ENCODE measurements at places on chromosomes 3 and 15.

GRCh38 chr3:157775446-157775845 lies 272.2 kb upstream of the VEPH1 start:
- no peak for DNase-seq

GRCh38 chr3:150725548-150725947 lies 21.8 kb upstream of the ERICH6 start:
- no peak for DNase-seq

- no peak for DNase-seq
Measured at GRCh38 chr15:28980709-28981350, 95.1 kb downstream of the APBA2 start.

DNA sequence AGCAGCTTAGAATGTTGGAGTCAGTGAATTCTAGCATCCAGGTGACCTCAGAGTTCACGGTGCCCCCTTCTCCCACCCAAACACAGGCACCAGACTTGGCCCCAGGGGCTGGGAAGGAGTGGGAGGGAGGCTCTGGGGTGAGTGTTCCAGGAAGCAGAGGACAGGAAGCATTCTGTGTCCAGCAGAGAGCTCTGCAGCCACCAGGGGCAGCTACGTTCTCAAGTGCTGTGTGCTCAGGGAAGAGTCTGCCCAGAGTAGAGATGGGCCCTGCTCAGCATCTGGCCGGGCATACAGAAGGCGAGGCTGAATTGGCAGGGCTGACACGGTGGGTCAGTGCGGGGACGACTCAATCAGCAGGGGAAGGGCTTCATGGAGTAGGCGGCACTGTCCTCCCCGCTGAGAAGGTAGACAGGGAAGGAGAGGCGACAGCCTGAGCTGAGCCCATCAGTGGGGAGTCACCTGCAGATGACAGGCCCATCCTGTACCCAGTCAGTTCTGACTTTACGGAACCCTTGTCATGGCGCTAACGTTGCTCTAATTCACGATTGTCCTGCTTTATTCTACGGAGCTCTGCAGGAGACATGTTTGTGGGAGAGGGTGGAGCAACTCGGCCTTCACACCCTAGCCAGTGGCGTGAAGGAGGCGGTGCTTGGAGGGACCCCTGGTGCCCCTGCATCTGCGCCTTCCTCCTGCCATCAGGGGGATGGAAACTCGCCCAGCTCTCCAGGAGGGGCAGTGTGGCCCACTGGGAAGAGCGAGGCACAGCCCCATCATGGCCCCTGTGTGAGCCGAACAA lies 82.2 kb downstream of the C3orf70 start:
- DNase-seq, result no peak

DNA sequence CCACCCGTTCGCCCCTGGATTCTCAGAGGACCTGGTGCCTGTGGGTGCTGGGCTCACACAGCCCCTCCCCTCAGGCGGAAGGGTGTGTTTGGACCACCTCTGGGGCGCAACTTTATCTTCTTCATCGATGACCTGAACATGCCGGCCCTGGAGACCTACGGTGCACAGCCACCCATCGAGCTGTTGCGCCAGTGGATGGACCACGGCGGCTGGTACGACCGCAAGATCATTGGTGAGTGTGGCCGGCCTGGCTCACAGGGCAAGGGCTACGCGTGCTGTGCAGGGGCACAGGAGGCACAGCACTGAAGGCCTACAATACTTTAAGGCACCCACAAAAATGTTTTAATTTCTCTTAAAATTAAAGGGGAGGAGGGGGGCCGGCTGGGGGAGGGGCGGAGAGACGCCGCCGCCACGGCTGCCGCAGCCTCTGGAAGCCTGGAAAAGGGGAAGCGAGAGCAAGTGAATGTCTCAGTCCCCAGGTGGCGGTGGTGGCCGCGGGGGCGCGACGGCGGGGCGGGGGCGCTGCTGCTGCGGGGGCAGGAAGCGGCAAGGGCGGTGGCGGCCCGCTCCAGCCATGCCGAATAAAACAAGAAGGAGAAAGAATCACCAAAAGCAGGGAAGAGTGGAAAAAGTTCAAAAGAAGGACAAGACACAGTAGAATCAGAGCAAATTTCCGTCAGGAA lies 56.8 kb downstream of the DNAH1 start:
- DNase-seq, result peak; percentile 29

GRCh38 chr3:45551214-45552010 lies 43.1 kb upstream of the LIMD1 start:
- DNase-seq, result no peak

GRCh38 chr3:112013784-112014143 lies 15.0 kb downstream of the TAGLN3 start:
- no peak for DNase-seq

DNA sequence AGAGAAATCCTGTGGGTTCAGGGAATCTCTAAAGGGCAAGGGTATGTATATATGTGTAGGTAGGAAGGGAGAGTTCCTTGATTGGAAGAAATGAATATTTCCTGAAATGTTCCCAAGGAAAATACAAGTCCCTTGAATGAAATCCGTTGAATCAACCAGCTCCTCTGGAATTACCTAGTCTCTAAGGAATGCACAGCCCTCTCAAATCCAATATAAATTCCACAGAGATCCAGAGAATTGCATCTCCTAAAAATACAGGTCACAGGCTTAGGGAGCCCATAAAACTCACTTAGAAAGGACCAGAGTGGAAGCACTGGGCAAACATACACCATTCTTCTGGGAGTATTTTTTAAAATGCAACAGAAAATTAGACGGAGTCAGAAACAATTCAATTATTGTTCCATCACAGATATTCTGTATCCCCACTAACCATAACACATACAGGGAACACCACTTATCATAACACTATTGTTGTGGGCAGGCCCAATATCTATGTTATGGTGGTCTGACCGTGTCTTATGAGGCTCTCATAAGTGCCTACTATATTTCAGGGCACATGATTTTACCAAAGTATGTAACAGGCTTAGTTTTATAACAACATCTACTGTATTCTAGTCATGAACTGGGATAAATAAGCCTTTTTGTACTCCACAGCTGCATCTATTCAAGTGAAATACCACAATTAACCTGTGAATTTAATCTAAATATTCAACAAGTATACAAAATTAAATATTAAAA lies 43.7 kb downstream of the IGSF11 start:
- no peak for DNase-seq

DNA sequence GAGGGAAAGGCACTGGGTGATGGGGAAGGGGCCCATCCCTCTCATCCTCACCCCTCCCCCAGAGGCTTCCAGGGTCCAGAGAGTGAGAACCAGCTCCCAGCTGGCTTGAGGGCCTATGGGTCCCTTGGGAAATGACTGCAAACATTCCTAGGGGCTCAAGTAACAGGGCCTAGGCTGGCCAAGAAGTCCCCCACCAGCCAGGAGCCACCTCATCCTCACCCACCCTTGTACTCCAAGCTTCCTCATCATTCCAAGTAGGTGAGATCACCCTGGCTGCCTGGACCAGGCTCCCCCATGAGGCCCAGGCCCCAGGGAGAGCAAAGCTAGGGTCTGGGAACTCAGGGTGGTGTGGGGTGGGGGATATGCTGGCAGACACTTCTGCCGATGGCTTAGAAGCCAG lies 14.8 kb downstream of the LOXL1 start:
- DNase-seq, result no peak

- no peak for DNase-seq
Measured at GRCh38 chr3:160617636-160618035, 52.3 kb upstream of the KPNA4 start.

DNA sequence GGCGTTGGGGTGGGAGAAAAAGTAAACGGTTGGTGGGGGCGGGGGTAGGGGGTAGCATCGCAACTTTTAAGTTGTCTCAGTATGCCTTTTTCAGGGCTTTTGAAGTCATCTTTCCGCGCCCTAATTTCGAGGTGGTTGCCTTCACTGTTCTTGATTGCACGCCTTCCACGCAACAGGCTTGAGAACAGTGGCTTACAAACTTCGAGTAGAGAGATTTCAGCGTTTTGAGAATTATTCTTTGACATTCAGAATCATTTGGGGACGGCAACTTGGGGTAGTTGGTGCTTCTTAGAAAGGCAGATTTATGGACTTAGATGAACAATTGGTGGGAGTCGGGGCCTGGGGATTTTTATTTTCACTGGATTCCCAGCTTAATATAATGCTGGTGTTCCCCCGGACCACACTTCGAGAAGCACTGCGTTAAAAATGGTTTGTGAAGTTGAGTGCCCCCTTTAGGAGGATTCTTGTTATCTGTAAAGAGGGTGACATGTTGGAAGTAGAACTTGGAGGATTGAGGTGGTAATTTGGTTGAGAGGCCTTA lies 880 bp downstream of the PPP4R2 start:
- DNase-seq, result peak; percentile 51

GRCh38 chr3:5376761-5377160 lies 189.3 kb downstream of the EDEM1 start:
- no peak for DNase-seq

DNA sequence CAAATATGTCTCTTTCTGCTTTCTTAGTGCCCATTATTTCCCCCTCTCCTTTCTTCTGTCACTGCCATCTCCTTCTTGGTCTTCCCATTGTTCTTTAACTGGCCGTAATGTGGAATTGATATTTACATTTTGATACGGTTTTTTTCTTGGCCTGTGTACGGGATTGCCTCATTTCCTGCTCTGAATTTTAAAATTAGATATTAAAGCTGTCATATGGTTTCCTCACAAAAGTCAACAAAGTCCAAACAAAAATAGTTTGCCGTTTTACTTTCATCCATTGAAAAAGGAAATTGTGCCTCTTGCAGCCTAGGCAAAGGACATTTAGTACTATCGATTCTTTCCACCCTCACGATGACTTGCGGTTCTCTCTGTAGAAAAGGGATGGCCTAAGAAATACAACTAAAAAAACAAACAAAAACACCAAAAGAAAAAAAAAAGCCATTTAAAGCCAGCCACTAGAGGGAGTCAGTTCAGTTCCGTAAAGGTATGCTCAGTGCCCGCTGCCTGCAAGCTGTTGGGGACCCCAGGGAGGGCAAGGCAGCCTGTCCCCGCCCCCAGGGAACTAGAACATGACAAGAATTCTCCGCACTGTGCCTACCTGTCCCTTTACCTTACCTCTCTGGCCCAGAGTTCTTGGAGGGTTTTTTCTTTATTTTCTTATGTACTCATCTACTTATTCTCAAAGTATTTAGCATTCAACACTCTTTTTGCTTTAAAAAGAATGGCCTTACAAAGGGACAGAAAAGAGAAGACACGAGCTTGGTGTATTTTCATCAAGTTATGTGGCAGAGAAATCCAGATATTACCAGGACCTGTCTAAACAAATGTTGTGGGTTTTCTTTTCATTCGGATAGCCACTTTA lies 30.0 kb upstream of the NR2E3 start:
- DNase-seq, result peak; percentile 25

DNA sequence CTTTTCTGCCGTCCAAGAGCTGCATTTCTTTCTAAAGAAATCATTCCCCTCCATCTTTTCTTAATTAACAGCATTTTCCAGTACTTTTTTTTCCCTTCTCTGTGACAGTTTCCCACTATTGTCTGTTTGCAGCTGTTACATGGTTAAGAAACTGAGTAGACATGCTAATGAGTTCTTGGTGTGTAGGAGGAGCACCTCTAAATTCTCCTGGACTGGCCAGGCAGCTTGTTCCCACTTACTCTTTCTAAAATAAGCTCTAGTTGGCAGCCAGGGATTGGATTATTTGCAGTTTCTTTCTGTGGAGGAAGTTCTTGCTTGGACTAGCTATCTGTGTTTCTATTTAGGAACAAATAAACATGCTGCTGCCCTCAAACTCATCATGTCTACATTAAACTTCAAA lies 235.1 kb upstream of the GAP43 start:
- DNase-seq, result no peak

GRCh38 chr3:18951333-18951732 lies 197.0 kb upstream of the KCNH8 start:
- no peak for DNase-seq

GRCh38 chr15:60477916-60478565 lies 901 bp downstream of the ICE2 start:
- DNase-seq, result peak; percentile 22

DNA sequence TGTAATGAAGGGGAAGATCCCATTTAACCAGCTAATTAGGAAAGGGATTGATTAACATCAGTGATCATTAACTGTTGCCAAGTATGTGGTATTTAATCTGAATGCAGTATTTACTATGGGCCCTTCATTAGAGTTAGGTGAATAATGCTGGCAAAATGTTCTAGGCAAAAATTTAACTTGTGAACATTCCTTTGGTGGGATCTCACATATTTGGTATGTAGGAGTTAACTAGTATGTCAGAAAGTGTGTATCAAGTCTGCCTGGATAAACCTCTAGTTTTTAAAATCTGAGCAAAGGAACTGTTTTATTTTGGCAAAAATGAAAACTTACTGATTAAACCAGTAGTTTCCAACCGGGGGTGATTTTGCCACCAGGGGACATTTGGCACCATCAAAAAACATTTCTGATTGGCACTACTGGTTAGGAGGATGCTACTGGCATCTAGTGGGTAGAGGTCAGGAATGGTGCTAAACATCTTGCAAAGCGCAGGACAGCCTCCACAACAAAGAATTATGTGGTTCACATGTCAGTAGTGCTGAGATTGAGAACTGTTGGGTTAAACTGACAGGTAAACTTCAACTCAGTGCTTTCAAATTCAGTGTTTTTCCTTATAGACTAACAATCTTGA lies 22.5 kb downstream of the LRTM1 start:
- DNase-seq, result no peak

DNA sequence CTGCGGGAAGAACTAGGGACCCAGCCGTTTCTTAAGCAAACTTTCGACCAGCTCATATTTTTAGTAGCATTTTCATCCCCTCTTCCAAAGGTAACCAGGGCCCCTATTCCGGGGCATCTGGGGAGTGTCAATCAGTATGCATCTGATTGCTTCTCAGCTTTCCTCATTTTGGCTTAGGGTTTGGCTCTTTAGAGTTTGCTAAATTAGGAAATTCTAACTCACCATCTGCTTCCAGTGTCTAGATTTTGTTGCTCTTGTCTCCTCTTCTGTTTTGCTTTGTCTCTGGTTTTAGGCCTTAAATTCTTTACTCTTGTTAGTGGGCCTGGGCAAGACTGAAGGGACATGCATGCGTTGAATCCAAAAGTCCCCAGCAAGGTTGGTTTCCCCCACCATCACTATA lies 9.6 kb upstream of the ABTB1 start:
- no peak for DNase-seq

GRCh38 chr3:9779721-9780457 lies 10.1 kb upstream of the CAMK1 start:
- peak; percentile 47 for DNase-seq

DNA sequence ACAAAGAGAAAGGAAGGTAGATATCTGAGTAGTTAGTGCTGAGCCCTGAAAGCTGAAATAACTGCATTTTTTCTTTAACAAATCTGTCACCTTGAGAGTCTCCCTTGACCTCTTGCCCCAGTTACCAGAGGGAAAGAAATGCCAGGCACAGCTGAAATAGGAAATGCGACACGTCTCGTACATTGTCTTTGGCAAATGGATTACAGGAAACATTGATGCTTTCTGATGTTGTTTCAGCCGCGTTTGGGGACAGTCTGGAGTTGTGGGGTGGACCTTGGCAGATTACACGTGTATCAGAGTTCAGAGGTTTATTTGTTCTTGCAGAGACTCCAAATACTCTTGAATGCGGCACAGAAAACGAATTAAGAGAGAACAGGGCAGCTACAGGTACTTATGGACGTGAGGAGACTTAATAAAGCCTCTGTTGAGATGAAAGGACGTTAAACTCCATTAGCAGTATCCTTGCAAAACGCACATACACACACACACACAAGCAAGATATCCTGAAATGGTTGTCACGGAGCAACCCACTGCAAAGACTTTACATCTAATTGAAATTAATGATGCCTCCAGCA lies 272.8 kb upstream of the RORA start:
- DNase-seq, result no peak

Data from activated naive CD4-positive, alpha-beta T cell treated with anti-CD3 and anti-CD28 coated beads for 36 hours (primary cell).